AG04449 (cell line): ENCODE measurements at places on chromosomes 5 and 9.

DNA sequence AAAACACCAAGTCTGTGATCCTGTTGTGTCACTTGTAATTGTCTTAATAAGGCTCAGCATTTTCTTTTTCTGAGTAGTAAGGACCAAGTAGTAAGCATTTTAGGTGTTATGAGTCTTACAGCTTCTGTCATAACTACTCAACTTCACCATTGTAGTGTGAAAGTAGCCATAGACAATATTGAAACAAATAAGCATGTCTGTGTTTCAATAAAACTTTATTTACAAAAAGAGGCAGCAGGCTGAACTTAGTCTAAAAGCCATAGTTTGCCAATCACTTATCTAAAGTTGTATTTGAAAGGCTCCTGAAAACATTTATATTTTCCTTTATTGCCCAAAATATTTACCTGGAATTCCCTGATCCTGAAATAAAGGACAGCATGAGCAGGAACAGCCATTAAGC lies 796.1 kb downstream of the CDH12 start:
- DNase-seq: no peak

GRCh38 chr5:153863951-153864350 lies 174.8 kb downstream of the FAM114A2 start:
- no peak for DNase-seq

- no peak for DNase-seq
Measured at GRCh38 chr9:88746743-88747398, 211.9 kb downstream of the NXNL2 start.

GRCh38 chr5:143678148-143678905 lies 133.6 kb upstream of the HMHB1 start:
- DNase-seq: no peak

- no peak for DNase-seq
Measured at GRCh38 chr9:117414906-117415331, at the start of gene ASTN2. Gene ASTN2, minus strand, starts transcription at chr9:117415057. Its CDS starts 119 bp downstream, at chr9:117414938.

- no peak for DNase-seq
Measured at GRCh38 chr9:118503236-118503635, 799.0 kb downstream of the TLR4 start.

GRCh38 chr5:114953565-114953964 lies 216.1 kb downstream of the TRIM36 start:
- no peak for DNase-seq

DNA sequence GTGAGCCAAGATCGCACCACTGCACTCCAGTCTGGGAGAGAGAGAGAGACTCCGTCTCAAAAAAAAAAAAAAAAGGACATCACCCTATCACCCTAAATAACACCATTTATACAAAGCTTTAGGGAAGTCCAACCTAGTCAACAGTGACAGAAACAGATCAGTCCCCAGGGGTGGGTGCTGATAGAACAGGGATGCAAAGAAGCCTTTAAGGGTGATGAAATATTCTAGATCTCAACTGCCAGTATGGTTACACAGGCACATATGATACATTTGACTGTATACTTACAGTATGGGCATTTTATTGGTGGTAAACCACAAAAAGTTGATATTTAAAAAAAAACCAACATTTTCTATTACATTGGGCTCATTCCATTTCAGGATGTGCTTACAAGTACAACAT lies 4.8 kb downstream of the RETREG1 start:
- DNase-seq: no peak

- DNase-seq: no peak
Measured at GRCh38 chr9:116269250-116269649, 115.7 kb downstream of the PAPPA start.

- DNase-seq: no peak
Measured at GRCh38 chr9:74872619-74873233, 15.0 kb downstream of the TRPM6 start.

DNA sequence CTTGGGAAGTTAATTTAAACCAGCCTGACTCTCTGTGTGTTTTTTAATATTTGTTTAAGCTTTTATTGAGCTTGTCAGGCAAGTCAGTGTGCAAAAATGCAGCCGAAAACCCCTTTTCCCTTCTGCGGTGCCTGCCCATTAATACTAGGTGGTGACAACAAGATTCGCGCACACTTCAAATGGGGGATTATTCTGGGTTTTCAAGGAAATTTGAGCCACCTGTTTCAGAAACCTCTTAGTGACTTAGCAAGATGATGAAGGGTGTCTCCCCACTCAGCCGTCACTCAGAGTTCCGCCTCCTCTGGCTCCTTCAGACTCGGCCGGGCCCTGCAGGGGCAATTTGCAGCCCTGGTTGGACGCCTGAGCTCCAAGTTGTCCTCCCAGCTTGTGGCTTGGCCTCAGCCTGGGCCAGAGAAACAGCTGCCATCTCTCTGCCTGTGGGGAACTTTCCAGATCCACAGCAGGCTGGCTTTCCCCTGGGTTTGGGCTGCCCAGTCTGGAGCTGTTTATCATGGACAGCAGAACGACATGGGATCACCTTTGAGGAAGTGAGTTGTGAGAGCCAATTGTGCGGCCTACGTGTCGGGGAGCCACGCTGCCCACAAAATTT lies 75.9 kb downstream of the SPRY4 start:
- peak; percentile 17 for DNase-seq

- DNase-seq: no peak
Measured at GRCh38 chr5:3226196-3226920, 369.3 kb upstream of the IRX1 start.

DNA sequence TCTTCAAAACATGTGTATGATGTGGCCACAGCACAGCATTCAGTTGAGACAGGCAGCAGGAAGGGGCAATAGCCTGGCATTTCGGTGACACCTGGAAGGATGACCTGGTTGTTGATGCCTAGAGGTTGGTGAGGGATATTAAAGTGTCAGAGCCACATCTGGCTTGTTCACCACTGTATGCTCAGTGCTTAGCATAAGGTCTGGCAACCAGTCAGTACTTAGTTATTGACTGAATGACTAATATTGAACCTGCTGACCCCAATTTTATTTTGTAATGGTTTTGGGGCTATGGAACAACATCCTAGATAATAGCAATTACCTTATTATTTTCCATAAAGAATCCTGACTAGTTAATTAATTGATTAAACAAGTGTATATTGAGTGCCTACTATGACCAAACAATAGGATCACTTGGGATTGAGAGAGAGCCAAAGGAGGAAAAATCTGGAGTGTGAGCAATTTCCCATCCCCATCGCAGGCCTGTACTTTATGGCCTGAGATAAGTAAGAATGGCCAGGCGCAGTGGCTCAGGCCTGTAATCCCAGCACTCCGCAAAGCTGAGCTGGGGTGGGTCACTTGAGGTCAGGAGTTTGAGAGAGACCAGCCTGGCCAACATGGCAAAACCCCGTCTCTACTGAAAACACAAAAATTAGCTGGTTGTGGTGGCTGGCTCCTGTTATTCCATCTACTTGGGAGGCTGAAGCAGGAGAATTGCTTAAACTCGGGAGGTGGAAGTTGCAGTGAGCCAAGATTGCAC lies 85.4 kb upstream of the PLPP1 start:
- DNase-seq: no peak

GRCh38 chr5:171580502-171581265 lies 161.2 kb downstream of the FGF18 start:
- no peak for DNase-seq

- no peak for DNase-seq
Measured at GRCh38 chr9:99034149-99034548, 70.8 kb upstream of the TGFBR1 start.

DNA sequence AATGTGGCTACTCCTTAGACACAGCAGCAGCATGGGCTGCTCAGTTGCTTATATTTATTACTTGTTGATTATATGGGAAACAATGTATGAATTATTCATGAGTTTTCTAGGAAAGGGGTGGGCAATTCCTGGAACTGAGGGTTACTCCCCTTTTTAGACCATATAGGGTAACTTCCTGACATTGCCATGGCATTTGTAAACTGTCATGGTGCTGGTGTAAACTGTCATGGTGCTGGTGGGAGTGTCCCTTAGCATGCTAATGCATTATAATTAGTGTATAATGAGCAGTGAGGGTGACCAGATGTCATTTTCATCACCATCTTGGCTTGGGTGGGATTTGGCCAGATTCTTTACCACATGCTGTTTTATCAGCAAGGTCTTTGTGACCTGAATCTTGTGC lies 734.6 kb upstream of the PTPRD start:
- no peak for DNase-seq

GRCh38 chr9:125202846-125203618 lies 2.7 kb downstream of the RABEPK start:
- no peak for DNase-seq

GRCh38 chr5:87121304-87122150 lies 146.2 kb upstream of the RASA1 start:
- DNase-seq: peak; percentile 53

- no peak for DNase-seq
Measured at GRCh38 chr5:153496835-153497234, 6.4 kb downstream of the GRIA1 start.
